ENCODE measurements at places on chromosomes 3 and 15.

DNA sequence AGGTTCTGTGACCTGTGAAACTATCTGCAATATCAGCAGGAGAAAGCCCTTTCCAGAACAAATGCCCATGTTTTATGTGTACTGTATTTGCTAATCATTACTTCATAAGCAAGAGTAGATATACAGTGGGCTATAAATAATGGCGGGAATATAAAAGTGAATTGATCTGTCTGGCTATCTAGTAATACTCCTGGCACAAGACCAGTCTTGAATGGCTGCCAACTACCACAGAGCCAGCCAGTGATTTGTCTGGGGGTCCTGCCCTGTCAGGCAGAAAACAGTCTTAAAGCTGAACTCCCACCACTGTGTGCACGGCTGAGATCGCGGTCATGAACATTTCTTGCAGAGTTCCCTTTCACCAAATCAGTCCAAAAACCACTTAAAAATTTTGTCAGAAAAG is 176.3 kb downstream of the MEIS2 start:
- no peak for DNase-seq

- peak; percentile 33 for DNase-seq
These were observed 156.4 kb upstream of the CBLB start for GRCh38 chr3:106025151-106025722.

- peak; percentile 78 for DNase-seq
These were observed 321.8 kb upstream of the MME start for GRCh38 chr3:154758109-154758868.

- no peak for DNase-seq
These were observed 12.7 kb downstream of the TKT start for GRCh38 chr3:53243165-53243564.

- DNase-seq: no peak
These were observed 8.9 kb downstream of the DLEC1 start for GRCh38 chr3:38047896-38048295.

- DNase-seq: no peak
These were observed 405.7 kb upstream of the RORA start for GRCh38 chr15:61634837-61635236.

GRCh38 chr3:158167737-158168557 is 58.1 kb downstream of the RSRC1 start:
- peak; percentile 99 for DNase-seq

DNA sequence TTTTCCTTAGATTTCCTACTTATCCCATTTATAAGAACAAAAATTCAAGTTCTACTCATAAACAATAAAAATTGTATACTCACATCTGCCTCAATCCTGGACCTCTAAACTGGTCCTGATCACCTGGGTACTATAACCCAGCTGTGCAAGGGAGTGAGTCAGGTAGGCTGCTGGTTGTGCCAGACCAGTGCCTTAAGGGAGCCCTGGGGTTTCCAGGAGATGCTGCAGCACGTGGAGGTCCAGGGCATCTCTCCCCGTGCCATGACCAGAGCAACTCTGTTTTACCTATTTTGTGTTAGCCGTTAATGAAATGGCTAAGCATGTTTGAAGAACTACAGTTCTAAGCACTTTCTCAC is 140.2 kb upstream of the TRIM42 start:
- no peak for DNase-seq

- no peak for DNase-seq
These were observed 94.7 kb upstream of the IGSF10 start for GRCh38 chr3:151555523-151555922.

DNA sequence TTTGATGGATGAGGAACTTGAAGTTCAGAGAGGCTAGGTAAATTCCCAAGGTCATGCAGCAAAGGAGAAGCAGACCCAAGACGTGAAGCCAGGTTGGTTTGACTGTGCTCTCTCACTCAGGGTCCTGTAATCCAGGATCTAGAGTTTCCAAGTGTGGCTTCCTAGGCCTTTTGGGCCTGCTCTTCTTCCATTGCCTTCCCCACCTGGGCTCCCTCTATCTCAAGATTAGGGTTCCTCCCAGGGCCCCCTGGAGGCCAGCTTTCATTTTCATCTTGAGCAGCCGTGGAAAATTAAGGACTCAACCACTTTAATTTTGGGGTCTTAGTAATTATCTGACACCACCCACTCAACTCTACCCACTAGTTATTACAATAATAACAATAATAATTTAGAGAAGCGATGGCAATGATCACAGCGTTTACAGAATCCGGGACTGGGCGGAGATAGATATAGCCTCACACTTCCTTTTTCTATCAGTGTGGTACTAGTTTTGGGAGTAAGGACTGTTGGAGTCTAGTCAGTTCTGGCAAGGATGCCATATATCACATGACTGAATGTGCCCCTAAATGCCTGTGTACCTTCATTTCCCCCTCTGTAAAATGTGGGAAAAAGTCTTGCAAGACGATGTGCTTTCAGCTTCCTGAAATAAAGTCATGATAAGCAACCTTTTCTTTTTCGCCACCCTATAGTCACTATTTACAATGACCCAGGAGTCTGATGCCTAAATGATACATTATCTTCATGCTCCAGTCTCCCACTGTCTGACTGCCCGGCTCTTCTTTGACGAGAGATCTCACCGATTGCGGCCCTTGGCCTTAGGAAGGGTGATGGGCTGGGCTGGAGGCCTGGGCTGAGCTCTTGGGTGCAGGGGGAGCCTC is 30.2 kb upstream of the MAGEF1 start:
- DNase-seq: no peak

- DNase-seq: no peak
These were observed 81.7 kb downstream of the MEGF11 start for GRCh38 chr15:66171841-66172240.

DNA sequence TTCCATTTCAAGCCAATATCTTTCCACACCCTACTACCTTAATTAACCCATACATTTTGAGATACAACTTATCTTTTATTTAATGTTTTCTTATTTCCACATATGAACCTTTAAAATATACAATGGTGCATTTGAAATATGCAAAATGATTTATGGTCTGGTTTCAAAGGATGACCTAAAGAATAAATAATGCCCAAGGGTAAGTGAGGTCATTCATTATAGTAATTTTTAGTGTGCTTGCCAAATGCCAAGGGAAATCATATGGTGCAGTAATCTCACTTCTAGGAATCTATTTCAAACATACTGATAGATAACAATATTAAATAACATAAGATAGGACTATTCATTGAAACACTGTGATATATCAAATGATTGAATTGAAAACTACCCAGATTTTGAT is 1055.4 kb downstream of the AGBL1 start:
- no peak for DNase-seq

DNA sequence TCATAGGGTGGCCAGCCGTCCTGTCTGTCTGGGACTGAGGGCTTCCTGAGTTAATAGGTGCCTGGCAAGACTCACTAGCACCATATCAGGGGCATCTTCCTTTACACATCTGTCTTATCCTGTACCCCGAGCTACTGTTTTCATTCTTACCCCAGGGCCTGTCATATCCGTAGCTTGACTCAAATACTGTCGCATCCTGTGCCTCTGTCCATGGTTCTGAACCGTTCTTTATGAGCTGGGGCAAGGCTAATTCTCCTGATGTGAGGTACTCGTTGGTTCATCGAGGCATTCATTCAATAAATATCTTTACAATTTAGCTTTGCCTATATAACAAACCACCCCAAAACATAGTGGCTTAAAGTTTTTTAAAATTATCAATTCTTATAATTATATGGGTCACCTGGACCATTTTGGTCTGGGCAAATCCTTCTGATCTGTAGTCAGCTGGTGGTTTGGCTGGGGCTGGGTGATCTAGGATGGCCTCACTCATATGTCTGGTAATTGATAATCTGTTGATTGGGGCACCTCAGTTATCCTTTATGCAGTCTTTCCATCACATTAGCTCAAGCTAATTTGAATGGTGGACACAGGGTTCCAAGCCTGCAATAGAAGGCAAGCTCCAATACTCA is 121.2 kb downstream of the TLE3 start:
- DNase-seq: peak; percentile 15

DNA sequence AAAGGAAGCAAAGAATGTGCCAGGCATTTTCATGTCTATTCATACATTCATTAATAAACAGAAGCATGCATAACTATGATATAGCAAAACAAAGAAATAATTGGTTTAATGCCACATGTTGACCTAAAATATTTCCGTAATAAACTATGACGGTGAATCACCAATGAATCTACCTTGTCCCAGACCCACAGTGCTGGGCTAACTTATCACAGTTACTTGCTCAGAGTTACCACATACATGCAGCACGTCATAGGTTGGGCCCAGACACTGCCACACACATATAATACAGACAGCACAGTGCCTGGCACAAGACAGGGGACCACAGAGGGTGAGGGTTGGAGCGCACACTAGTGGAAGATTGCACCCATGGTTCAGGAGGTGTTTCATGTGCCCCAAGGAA is 86.9 kb downstream of the ATP1B3 start:
- DNase-seq: peak; percentile 29

DNA sequence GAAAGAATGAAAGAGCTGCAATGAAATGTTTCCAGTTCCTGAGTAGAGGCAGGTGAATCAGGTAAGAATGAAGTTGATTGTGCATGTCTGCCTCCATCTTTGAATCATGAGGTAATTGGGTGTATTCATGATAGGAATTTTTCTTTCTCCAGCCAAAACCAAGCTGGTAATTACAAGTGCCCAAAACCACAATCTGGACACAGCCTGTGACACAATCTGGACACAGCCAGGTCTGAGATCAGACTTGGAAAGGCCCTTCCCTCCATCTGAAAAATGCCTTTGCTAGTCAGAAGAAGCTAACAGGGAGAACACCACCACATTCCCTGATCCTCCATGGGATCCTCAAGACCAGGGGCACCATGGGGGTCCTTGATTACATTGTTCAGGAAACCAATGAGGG is 338.5 kb upstream of the THBS1 start:
- peak; percentile 9 for DNase-seq

DNA sequence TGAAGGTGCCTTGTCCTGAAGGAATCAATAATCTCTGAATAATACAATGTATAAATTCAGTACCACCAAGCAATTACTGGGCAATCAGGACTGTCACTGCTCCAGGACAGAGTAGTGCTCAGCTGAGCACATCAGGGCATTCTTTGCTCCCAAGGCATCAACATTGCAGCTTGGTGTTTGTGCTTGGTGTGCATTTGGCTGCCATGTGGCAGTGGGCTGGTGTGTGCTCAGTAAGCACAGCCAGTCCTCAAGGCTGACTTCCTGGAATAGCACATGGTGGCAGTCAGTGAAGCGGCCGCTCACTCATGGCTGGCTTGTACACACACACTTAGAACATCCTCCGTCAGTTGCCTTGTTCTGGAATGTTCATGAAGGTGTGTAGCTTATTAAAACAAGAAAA is 217.0 kb downstream of the EPHB1 start:
- DNase-seq: no peak

DNA sequence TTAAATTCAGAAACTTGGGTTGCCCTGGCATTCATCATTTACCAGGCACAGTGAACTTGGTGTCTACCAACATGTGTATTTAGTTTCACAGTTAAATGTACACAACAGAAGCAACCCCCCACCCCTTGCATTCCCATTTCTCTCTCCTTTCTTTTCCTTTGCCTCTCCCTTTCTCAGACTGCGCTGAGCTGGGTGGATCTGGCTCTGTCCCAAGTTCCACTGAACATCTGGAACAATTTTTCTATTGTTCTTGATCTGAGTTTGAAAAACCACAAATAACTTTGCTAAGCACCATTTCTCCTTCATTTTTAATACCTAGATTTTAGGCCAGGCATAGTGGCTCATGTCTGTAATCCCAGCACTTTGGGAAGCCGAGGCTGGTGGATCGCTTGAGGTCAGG is 242.2 kb downstream of the ABHD5 start:
- no peak for DNase-seq

DNA sequence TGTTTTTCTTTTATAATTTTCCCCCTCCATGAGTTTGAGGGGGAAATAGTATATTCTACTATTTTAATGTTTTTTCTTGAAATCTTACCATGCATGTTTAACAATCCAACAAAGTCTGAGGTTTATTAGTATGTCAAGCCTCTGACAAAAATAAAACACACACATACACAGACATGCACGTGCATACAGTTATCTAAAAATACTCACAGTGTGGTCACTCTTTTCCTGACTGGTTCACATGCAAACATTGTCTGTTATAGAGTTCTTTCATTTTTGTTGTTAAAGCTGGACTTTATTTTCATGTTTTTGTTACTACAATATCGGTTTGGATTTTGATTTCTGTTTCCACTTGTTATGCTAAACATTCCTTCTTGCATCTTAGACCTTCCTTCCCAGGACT is 236.6 kb downstream of the MFSD1 start:
- DNase-seq: no peak
